ENCODE measurements at places on chromosomes 5 and 9. TPM values are rescaled to one million over a fixed set of nuclear protein-coding genes. Genes with fewer than 3 reads are reported as not detected.

Gene SAXO1
- not detected for total RNA-seq

Gene CER1
- not detected for total RNA-seq

Gene INSL4
- total RNA-seq, result not detected

DNA sequence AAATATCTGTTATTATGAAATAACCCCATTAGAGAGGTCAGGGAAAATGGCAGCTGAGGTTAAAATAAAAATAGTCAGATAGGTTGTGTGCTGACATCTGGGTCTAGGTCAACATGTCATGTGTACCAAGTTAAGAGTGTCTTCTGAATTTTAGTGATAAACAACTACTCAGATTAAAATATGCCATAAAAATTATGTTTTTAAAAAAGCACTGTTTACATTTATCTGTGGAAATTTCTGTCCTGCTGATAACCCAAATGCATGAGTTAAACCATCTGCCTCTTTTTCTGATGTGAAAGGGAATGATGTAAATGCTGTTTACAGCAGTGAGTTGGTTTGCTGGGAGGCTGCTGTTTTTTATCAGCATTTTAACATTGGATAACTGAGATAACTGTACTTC lies 361.2 kb upstream of the TARS1 start:
- H3K27ac ChIP-seq, result peak overlapping the region; percentile 5
- no peak overlapping the region for H3K4me3 ChIP-seq
- DNase-seq, result no peak
- no peaks in the 10 kb centered on the region for H3K36me3 ChIP-seq
- H3K27me3 ChIP-seq, result no peaks in the 10 kb centered on the region

- H3K27me3 ChIP-seq, result no peaks in the 10 kb centered on the region
- no peak overlapping the region for H3K27ac ChIP-seq
- no peak for DNase-seq
- no peak overlapping the region for H3K4me3 ChIP-seq
- no peaks in the 10 kb centered on the region for H3K4me1 ChIP-seq
These were observed 56.2 kb upstream of the GARNL3 start for GRCh38 chr9:127208416-127208815.

DNA sequence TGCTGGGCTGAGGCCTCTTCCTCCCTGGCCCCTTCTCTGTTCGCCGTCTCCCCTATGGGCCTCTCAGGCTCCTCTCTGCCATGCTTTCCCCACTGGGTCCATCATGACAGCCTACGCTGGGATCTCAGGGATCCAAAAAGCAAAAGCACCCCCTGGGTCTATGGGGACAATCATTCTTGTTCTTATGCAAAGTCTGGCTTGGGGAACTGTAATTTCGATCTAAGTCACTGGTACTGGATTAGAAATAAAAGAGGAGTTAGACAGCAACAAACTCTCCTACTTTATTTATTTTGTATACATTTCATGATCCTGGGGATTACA lies 86.6 kb downstream of the SLC38A9 start:
- no peak for DNase-seq
- H3K4me1 ChIP-seq, result no peaks in the 10 kb centered on the region
- peaks cover 25% of the 10 kb centered on the region for H3K36me3 ChIP-seq

- no peaks in the 10 kb centered on the region for H3K27me3 ChIP-seq
- peak overlapping the region; percentile 29 for H3K4me3 ChIP-seq
- peaks cover 97% of the 10 kb centered on the region for H3K4me1 ChIP-seq
- H3K36me3 ChIP-seq, result peaks cover 3% of the 10 kb centered on the region
- no peak for DNase-seq
These were observed 64.3 kb downstream of the RAPGEF1 start for GRCh38 chr9:131675437-131676022.

DNA sequence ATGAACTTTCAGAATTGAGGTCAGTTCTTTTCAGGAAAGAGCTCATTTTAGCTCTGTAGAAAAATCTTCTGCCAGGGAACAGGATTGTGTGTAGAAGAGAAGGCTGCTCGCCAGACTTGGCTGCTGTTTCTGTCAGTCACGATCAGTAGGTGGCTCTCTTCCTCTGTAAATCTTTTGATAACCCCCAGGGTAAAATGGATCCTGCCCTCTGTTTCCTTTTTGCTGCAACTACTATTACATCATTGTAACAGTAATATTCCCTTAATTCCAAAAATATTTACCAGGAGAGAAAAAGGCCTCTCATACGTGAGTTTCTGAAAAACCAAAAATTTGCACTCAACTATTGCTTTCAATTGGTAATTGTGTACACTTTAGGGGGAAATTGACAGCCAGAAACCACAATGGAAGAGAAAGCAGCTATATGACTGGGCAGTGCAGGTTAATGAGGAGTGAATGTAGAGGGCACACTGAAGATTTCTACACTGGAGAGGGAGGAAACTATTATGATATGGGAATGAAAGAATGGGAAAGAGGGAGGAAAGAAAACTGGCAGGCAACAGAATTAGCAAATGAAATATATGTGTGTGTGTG lies 12.3 kb downstream of the IFNA21 start:
- H3K4me1 ChIP-seq, result no peaks in the 10 kb centered on the region
- H3K27me3 ChIP-seq, result no peaks in the 10 kb centered on the region
- H3K27ac ChIP-seq, result no peak overlapping the region
- no peaks in the 10 kb centered on the region for H3K36me3 ChIP-seq
- no peak for DNase-seq

- DNase-seq, result no peak
- no peaks in the 10 kb centered on the region for H3K4me1 ChIP-seq
- peak overlapping the region; percentile 24 for H3K27ac ChIP-seq
- H3K4me3 ChIP-seq, result no peak overlapping the region
- no peaks in the 10 kb centered on the region for H3K27me3 ChIP-seq
These were observed 10.8 kb upstream of the PRRC2B start for GRCh38 chr9:131382850-131383729.

All from spleen (tissue), 13 donors.